Inflammatory macrophage (primary cell): ENCODE measurements at places on chromosomes 6 and 20.

GRCh38 chr6:45477790-45478189 is 100.1 kb upstream of the SUPT3H start:
- DNase-seq: no peak

DNA sequence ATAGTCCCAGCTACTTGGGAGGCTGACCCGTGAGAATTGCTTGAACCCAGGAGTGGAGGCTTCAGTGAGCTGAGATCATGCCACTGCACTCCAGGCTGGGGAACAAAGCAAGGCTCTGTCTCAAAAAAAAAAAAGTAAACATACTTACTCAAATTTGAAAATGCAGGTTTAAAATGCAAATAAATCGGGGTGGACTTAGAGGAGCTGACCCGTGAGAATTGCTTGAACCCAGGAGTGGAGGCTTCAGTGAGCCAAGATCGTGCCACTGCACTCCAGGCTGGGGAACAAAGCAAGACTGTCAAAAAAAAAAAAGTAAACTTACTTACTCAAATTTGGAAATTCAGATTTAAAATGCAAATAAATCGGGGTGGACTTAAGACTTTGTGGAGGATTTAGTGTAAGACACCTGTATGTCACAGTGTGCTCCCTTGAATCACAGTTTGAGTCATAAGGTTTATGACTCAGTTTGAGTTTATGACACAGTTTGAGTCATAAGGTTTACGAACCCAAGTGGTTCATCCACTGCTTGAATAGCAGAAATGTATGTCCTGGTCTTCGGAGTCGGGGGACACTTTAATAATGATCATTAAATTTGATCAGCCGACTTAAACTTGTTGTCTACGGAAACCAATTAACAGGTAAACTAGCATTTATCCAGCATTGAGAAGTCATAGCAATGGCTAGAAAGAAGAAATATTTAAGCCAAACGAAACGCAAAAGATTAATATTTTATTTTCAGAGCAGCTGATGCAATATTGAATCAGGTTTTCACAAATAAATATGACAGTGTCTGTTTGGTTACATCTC is 6.8 kb upstream of the MRPS10 start:
- peak; percentile 8 for DNase-seq

DNA sequence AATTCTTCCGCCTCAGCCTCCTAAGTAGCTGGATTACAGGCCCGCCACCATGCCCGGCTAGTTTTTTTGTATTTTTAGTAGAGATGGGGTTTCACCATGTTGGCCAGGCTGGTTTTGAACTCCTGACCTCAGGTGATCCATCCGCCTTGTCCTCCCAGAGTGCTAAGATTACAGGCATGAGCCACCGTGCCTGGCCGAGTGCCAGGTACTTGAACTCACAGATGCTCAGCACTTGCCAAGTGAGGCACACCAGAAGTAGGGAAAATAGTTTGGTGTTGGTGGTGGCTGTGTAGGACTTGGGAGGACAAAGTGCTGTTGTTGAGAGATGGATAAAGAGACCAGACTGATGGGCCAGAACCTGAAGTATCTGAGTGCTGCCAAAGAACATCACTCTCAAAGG is 40.0 kb upstream of the MBOAT1 start:
- DNase-seq: no peak

- peak; percentile 32 for DNase-seq
Measured at GRCh38 chr20:24836041-24836533, 113.0 kb upstream of the CST7 start.

GRCh38 chr6:138618168-138618567 is 118.9 kb upstream of the NHSL1 start:
- DNase-seq: no peak

GRCh38 chr20:19750101-19750606 is 7.9 kb upstream of the RIN2 start:
- no peak for DNase-seq

GRCh38 chr6:16060039-16060438 is 68.8 kb upstream of the MYLIP start:
- no peak for DNase-seq

DNA sequence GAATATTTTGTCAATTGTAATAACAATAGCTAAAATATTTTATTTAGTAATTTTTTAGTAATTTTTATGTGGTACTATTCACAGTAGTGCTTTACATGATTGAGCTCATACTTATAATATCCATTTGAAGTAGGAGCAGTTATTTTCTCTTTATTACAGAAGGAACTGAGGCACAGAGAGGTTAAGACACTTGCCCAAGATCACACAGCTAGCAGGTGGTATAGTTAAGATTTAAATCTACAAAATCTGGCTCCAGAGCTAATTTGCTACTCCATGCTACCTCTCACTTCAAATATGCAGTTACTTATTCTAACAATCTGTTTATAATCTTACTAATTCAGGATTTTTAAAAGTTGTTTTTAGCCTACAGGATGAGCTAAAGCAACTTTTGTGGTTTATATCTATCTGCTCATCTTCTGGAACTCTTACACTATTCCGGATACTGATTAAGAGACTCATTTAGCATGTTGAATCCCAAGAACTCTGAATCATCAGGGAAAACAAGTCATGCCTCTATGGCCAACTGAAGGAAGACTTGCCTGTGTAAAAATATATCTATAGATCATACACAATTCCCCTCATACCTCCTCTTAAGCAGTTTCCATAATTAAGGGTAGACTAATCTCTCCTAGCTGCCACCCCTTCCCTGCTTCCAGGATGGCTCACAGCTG is 324.2 kb downstream of the UBE3D start:
- no peak for DNase-seq

DNA sequence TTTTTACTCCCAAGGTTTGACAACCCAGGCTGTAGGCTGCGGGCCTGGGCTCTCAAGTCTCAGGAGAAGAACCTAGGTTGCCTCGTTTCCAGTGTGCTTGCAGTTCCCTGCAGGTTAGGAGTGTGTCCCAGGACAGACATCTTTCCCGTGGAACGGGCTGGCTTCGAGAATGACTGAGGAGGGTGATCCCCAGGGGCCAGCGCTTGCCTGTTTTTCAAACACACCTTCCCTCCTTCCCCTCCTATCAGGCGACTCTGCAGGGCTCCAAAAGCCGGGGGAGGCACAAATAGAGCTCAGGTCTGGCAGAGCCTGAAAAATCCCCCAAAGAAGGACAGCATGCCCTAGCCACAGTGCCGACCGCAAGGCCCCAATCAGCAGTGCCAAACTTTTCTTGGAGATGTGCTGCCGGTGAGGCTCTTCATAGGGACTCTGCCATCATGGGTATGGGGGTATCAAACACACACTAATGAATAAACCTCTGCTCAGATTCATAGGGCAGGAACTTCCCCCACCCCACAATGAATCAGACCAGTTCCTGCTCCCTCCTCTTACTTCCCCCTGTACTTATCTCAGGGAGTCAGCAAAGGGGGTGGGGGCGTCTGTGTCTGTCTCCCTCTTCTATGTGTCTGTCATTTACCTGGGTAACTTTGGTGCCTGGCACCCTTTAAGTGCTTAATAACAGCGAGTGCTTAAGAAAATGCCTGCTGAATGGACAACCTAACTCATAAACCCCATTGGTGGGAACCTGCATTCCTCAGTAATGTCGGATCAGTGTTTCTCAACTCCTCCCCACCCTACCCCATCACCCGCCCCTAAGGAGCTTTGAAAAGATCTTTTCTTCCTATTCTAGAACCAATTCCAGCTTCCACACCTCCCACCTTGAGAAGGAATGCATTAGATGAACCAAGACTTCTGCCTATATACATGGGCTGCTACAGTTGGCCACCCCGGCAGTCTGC is 1.6 kb downstream of the KCNG1 start:
- DNase-seq: no peak

GRCh38 chr6:158660333-158660754 is 10.5 kb downstream of the SYTL3 start:
- peak; percentile 21 for DNase-seq

DNA sequence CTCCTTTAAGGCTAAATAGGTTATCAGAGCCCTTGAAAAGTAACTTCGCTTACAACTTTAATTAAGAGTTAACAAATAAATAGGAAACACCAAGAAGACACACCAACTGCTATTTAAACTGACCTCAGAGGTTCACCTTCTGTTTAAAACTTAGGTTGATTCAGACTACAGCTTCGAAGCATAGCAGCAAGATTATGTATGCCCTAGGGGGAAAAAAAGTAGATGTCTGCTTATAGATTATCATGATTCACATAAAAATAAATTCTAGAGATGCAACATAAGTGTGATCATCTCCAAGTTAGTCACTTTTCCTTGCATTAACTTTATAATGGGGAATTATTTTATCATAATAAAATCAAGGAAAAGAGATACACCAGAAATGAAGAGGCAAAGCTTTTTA is 8.9 kb downstream of the PNISR start:
- no peak for DNase-seq

DNA sequence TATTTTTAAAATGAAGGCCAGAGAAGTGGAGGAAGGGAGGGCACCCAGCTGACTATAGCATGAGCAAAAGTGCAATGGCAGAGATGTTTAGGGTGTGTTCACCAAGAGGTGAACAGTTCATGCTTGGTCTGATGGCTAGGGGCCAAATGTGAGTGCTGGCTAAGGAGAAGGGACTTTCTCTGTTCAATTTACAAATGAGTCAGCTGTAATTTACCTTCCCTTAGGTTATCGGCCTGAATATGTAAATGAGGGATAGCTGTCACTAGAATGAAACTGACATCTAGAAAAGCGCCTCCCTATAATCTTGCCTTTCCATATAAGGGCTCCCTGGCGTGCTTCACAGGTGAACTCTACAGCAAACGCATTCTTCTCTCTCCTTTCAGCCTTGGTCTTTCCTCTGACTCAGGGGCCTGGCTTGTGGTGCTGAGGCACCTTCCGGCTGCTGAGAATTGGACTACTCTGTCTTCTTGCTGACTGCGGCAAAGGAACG is 114.7 kb upstream of the BACH2 start:
- no peak for DNase-seq

DNA sequence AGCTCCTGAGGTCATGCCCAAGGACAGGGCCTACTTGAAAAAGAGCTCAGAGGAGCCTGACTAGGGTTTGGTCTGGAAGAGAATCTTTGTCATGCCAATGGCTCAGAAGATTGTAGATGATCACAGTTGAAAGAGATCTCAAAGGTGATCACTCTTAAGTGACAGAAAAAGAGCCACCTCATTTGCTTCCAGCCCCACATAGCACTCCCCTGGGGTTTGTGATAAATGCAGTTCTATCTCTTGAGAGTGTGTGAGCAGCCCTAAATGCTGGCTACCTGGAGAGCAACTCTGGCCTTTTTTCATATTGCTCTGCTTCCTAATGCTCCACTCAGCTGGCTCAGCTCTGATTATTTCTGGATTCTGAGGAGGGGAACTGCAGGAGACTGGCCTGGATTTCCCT is 39.3 kb downstream of the KLHL32 start:
- DNase-seq: no peak

- DNase-seq: no peak
Measured at GRCh38 chr6:13372688-13373487, 44.6 kb upstream of the TBC1D7 start.

DNA sequence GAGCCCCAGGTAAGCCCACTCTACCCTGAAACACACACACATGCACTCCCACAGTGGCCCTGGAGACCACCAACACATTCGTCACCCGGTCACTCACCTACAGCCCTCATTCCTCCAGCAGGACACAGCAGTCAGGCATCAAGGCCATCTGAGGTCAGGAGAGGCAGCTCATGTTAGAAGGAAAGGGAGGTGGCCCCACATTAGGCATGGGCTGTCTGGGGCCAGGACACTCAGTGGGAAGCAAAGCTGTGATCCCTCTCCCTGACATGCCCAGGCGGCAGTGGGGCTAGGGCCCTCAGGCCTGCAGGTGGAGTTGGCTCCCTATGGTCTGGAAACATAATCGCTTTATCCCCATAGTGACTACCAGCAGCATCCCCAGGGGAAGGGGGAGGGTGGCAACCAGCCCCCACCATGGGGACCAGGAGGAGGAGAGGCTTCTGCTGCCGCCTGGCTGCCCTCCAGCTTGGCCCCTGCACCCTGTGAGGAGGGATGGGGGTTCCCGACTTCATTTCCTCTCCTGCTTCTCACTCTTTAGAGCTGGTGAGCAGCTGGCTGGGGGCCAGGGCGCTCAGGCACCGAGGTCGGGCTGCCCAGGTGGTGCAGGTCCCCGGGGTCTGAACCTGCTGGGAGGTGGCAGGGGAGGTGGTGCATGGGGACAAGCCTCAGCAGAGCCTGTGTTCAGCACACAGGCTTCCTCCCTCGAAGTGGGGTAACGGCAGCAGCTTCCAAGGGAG is 76.6 kb upstream of the CST7 start:
- no peak for DNase-seq

DNA sequence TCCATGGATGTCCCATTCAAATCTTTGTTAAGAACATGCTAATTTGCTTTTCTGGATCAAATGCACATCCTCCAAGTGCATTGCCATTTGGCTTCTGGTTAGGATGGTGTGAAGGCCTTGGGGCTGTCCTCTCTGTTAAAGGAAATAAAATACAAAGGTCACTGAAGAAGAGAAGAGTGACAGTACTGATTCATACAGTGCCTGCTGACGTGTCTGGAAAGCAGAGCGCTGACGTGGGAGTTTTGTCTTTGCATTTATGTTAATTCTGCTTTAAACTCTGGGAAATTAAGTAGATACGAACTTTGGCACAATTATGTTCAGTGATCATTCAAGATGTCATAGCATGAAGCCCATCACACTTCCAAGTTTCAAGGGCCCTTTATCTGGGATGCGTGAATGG is 33.2 kb downstream of the SYNDIG1 start:
- DNase-seq: no peak

GRCh38 chr6:105740946-105741645 is 338.2 kb upstream of the PREP start:
- DNase-seq: no peak

DNA sequence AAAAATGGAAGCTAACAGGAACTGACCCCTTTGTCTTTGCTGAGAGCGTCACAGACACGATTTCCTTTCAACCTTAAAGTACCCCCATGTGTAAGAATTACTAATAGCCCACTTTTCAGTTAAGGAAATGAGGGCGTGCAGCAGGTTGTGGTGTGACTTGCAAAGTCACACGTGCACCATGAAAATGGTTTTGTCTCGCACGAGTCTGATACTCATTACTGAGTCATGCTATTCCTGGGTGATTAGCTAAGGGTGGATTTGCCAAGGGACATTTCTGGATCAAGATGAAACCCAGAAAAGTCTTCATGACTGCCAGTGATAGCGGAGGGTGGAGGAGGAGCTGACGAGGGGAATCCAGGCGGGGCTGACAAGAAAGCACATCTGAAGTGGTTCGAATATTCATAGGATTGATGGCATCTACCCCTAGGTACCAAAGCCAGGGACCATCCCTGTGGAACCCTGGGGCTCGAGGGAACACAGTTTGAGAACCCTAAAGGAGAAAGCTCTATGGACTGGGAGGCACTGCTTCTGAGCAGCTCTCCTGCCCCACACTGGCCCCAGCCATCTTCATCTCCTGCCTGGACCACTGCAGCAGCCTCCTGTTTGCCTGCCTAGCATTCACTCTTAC is 12.1 kb upstream of the NFATC2 start:
- DNase-seq: no peak

DNA sequence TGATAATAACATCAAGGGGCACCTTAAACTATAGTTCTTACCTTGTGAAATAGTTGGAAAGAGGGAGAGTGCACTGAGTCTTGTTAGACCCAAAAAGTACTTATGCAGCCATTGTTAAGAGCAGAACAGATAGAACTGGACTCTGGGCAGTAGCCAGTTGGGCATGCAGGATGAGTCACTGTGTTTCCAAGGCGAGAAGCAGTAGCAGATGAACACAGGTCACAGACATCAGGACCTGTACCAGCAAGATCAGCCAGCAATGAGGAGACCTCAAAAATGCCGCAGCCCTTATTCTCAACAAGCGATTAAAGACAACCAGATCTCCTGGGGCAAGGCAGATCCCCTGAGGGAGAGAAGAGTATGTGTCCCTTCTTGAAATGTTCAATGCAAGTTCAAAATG is 79.0 kb downstream of the SAMD3 start:
- DNase-seq: no peak
